NCI-H1694 (cell line): ENCODE measurements at places on chromosomes 16 and 17.

- peak; percentile 65 for DNase-seq
Observed at GRCh38 chr17:35799942-35800341, 4.5 kb upstream of the MMP28 start.

GRCh38 chr17:55770196-55770870 is 19.5 kb downstream of the PCTP start:
- DNase-seq: peak; percentile 81

- no peak for DNase-seq
Observed at GRCh38 chr16:2008009-2008526, 1.6 kb downstream of the ZNF598 start.

- no peak for DNase-seq
Observed at GRCh38 chr16:11128211-11129141, 127.5 kb downstream of the SOCS1 start.

DNA sequence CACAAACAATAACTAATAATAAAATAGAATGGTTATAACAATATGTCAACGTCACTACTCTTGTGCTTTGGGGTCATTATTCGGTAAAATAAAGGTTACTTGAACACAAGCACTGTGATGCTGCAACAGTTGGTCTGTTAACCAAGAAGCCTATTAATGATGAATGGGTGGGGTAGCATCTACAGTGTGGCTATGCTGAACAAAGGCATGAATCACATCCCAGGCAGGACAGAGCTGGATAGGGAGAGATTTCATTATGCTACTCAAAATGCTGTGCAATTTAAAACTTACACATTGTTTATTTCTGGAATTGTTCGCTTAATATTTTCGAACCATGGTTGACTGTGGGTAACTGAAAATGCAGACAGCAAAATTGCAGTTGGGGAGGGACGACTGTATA is 9.1 kb upstream of the HS3ST2 start:
- DNase-seq: no peak

DNA sequence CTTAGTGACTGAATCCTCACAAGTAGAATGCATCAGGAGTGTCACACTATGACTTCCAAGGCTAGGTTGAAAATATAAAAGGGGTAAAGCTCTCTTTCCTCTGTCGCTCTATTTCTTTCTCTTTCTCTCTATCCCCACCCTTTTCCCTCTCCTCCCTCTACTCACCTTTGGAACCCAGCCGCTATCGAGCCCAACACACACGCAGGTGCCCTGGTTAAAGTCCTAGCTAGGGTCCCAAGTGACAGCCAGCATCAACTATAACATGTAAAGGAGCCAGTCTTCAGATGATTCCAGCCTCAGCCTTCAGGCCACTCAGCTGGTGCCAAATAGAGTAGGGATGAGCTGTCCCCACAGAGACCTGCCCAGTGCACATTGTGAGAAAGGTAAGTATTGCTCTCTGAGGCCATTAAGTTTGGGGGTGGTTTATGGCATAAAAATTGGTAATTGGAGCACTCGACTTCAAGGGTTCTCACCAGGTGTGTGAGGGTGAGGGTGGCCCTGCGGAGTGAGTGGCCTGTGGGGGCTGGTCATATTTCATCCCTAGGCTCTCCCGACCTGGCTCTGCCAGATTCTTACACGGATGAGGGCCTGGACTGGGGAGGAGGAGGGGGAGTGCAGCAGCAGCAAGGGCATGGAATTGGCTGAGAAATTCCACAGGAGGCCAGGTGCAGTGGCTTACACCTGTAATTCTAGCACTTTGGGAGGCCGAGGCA is 14.9 kb upstream of the C16orf54 start:
- DNase-seq: no peak

GRCh38 chr16:83720981-83721380 is 86.8 kb upstream of the HSBP1 start:
- no peak for DNase-seq

GRCh38 chr17:47252209-47252608 is 1.4 kb upstream of the ITGB3 start:
- no peak for DNase-seq

DNA sequence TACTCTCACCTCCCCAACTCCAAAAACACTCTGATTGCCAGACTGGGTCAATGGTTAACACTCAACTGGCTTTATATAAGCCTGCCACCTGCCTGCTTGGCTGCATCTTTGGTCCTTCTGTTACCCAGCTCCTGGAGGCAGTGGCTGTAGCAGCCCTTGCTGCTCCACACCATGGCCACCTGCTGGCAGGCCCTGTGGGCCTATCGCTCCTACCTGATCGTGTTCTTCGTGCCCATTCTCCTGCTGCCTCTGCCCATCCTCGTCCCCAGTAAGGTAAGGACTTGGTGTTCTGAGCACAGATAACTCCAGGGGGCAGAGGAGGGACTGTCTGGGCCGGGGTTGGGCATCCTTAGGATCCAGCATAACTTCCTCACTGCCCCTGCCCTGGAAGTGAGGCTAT is at the start of gene SLC13A2:
Gene SLC13A2, plus strand, starts transcription at position 103 of the 400 bp plus-strand sequence. Its CDS starts 69 bp downstream, at position 172.
- no peak for DNase-seq

DNA sequence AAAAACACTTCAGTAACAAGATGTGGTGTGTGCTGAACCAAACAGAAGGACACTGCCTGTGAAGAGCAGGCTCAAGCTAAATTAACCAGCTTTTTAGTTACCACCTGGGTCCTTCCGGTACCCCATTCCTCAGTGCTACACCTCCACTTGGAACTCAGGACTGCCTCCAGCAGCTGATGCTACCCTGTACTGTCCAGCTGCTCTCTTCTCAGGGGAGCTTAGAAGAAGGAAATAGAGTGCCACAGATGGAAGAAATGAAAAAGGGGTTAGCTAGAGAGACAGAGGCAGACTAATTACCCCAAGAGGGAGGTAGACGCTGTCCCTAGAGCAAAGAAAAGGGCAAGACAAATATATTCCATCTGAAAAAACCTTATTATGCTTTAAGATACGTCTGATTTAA is 5.7 kb downstream of the MED13 start:
- DNase-seq: no peak

GRCh38 chr16:86899757-86900156 is 321.4 kb downstream of the FOXL1 start:
- DNase-seq: no peak

GRCh38 chr17:66920435-66920834 is 44.1 kb upstream of the CACNG4 start:
- DNase-seq: no peak

DNA sequence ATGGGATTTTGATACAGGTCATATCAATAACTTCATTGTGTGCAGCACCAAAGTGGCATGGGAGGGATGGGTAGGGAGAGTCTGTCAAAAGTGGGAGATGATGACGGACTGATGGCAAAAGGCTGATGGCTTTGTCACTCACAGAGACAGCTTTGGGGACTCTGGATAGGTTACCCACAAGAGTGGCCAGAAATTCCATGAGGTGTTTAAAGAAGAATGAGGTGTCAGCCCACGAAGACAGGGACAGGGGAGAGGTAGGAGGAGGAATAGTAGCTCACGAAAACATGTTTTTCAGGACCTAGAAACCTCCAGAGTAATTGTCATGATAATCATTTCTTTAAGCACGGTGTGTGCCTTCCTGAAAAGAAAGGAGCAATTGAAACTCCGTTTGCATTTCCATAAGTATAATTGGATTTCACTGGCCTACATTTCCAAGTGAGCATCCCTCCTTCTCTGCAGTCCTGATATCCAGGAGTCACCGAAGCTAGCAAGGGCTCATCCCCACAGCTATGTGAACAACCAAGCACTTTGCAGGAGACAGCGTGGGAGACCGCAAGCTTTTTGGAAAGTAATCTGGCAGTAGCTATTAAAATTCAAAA is 60.0 kb downstream of the HSD17B2 start:
- no peak for DNase-seq

- no peak for DNase-seq
Observed at GRCh38 chr17:56639517-56639916, 46.0 kb downstream of the NOG start.

DNA sequence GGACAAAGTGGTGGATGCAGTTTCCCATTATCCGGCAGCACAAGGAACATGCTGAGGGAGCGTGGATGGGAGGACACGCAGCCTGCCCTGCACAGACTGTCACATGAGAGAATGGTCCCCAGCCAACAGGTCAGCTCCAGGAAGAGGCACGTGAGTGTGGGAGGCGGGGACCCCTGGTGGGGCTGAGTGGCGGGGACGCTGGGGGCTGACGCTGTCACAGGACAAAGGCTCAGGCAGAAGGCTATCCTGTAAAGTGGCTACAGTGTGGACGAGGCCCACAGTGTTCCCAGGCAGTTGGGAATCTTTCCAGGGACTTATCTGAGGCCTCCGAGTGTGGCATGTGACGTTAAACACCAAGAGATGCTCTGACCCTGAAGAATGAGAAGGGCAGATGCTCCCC is 30.4 kb downstream of the MBTPS1 start:
- no peak for DNase-seq

DNA sequence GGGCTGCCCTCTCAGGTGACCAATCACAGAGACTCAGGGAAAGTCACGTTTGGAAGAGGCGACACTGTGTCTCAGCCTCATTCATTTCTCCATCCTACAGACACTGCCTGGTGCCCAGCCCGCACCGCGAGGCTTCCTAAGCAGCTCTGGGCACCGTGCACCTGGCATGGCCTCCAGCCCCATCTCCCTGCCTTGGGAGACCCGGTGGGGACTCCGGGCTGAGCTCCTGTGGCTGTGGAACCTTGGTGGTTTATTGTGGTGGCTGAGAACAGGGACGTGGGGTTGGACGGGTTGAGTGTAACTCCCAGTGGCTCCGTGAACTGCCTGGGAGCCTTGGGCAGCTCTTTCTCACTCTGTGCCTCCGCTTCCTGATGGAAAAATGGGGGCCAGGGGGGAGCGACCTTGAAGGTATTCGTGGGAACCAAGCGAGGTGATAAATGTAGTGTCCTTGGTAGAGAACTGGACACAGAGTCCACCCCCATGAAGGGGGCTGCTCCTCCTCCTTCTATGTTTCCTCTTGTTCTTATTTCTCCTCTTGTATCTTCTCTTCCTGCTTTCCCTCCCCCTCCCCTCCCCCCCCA is 215.4 kb downstream of the SEC14L1 start:
- no peak for DNase-seq

- DNase-seq: no peak
Observed at GRCh38 chr16:63808730-63809129, 1313.1 kb downstream of the CDH11 start.

DNA sequence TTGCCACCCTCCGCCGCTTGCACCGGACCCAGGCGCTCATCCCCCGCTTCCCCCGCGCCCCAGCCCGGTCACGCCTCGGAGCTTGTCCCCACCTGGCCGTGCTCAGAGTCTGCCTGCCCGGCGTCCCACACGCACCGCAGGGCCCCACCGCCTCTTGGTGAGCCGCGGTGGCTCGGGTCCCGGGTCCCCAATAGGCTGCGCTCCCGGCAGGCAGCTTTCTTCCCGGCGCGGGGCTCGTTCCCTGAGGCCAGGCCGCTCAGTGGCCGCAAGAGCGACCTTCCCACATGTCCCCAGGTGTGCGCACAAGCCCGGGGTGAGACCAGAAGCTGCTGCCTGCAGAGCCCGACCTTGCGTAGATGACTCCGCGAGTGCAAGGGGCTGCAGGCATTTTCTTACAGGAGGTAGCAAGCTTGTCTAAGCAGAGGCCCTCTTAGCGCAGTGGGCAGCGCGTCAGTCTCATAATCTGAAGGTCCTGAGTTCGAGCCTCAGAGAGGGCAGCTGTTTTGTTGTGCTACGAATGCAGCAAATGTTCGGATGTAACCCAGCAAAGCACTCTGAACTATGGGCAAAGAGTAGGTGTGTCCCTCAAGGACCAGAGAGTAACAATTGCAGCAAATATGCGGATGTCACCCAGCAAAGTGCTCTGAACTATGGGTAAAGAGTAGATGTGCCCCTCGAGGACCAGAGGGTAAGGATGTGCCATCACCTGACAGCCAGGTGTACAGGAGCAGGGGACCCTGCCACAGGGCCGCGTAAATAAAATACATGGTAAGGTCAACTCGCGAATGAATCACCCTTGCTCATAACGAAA is 15.6 kb downstream of the TLE7 start:
- DNase-seq: peak; percentile 19

DNA sequence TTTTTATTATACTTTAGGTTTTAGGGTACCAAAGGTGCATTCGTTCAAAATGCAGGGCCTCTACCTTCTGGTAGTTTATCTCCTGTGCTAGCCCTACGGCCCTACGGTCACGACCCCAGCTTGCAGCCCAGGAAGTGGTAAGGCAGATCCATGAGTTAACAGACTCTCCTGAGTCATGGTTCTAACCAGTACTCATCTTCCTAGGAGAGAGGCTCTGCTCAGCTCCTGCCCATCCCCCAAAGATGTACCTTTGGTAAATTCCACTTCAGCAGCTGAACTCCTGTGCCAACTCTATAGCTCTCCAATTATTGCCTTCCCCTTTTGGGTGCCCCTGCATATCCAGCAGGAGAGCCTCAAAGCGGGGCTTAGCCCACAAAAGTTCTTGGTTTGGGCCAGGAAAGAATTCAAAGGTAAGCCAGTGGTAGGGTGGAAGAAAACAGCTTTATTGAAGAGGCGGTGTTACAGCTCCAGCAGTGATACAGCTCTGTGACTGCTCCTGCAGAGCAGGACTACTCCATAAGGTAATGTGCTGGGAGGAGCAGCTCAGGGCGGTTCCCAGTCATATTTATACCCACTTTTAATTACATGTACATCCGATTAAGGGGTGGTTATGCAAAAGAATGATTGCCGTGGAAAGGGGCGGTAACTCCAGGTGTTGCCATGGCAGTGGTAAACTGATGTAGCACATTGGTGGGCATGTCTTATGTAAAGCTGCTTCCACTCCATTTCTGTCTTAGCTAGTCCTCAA is 241.4 kb downstream of the PMP22 start:
- no peak for DNase-seq

DNA sequence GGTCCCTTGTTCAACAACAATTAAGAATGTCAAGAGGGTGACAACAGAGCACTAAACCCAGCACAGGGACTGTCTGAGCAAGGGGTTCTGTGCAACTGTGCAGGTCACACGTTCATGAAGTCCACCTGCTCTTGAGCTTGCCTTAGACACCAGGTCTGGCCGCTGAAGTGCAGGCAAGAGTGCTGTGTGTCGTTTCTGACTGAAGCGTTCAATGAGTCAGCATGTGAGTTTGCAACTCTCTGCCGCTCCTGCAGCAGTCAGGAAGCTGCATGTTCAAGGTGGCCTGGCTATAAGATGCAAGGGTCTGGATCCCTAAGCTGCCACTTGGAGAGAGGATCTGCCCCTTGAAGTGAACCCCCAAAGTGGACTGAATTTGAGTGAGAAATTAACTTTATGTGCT is 332.7 kb upstream of the HSBP1 start:
- no peak for DNase-seq

GRCh38 chr17:56030009-56030624 is 123.2 kb upstream of the ANKFN1 start:
- no peak for DNase-seq
